Endodermal cell (in vitro differentiated cells): ENCODE measurements at places on chromosomes 1 and 21.

- DNase-seq, result peak; percentile 75
Measured at GRCh38 chr21:31316488-31317169, 27.4 kb downstream of the TIAM1 start.

DNA sequence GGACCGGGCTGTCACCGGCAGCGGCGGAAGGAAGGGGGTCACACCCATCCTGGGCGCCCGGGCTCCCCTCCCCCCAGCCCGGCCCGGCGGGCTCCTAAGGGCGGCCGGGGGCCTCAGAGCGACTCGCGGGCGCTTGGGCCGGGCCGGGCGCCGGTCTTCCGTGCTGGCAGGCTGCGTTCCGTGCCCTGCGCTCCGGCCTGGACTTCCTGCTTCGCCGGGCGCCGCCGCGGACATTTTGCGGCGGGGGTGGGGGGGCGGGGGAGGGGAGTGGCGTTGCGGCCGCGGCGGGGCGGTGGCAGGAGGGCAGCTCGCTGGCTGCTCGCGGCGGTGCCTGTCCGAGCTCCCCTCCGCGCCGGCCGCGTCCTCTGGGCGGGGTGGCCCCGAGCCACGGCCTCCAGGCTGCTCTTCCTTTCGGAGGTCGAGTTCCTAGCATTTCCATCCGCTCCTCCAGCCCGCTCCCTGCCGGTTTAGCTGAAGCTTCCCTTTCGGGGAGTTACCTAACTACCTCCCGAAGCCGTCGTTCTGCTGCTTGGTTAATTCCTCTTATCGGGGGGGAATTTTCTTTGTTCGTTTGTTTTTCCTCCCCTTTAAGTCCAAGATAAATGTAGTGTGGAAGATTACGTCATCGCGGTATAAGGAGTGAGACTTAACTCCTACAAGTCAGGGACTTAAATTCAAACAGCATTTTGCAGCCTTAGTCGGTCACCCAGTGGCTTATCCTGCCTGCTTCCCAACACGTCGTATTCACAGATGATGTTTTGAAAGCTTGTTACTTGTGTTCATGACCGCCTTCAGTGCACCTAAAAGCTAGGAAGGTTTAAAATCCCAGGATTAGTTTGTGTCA is 730 bp downstream of the CDC42 start:
- DNase-seq, result peak; percentile 86

GRCh38 chr1:162008799-162009198 is 14.9 kb downstream of the OLFML2B start:
- peak; percentile 58 for DNase-seq

- peak; percentile 92 for DNase-seq
Measured at GRCh38 chr1:201348211-201348566, 29.3 kb downstream of the TNNT2 start.

DNA sequence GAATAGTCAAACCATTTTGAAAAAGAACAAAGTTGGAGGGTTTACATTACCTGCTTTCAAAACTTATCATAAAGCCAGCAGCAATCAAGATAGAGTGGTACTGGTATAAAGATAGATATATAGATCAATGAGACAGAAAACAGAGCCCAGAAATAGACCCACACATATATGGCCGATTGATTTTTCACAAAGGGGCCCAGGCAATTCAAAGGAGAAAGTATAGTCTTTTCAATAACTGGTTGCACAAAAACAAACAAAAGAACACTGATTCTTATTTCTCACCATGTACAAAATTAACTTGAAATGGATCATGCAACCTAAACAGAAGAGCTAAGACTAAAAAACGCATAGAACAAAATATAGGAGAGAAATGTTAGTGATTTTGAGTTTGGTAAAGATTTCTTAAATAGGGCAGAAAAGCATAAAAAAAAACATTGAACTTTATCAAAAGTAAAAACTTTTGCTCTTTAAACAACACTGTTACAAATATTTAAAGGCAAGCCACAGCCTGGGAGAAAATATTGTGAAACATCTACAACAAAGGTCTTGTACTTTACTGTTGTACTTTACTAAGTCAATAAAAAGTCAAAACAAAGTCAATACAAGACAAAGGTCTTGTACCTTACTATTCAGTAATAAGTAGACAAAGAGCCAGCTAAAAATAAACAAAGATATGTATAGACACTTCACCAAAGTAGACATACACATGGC is 50.2 kb downstream of the ST3GAL3 start:
- DNase-seq, result no peak

DNA sequence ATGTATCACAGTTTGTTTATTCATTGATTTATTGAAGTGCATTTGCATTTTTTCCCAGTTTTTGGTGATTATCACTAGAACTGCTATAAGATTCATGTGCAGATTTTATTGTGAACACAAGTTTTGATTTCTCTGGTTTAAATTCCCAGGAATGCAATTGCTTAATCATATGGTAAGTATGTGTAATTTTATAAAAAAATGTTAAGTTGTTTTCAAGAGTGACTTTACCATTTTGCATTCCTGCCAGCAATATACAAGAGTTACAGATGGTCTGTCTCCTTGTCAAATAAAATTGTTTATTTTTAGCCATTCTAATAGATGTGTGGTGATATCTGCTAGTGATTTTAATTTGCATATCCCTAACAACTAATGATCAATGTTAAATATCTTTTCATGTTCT is 127.3 kb upstream of the APP start:
- DNase-seq, result no peak

GRCh38 chr1:36304521-36304920 is 1.6 kb upstream of the SH3D21 start:
- no peak for DNase-seq

DNA sequence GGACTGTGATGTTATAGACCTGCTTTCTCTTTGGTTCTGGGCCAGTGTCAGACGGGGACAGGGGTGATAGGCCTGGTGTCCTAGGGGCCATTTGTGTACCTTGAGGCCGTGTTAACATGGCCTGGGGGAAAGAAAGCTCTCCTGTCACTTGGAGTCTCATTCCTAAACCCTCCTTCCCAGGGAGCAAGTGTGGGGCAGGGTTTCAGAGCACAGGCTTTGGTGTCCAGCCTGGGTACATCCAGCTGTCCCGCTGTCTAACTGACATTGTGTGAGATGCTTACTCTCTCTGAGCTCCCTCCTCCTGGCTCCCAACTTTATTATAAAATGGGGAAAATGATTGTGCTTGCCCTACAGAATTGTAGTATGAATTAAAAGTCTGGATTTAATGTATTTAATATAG is 32.6 kb upstream of the EPHA8 start:
- no peak for DNase-seq

GRCh38 chr1:186078245-186078644 is 296.8 kb downstream of the TPR start:
- no peak for DNase-seq

GRCh38 chr1:6923955-6924881 is 139.0 kb downstream of the CAMTA1 start:
- DNase-seq, result no peak

DNA sequence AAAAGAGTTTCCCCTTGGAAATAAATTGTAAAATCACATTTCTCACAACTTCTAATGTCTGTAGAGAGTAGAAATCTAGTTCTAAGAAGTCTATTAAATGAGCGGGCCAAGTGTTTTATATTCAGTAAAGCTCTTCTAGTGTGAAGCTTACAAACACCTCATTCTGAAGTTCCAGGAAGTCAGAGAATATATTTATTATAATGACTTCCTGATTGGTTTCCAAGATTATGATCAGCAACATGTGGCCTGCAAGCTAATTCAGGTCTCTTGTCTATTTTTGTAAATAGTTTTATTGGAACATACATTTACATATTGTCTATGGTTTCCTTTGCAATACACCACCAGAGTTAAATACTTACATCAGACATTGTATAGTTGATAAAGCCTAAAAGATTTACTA is 603.9 kb downstream of the AMY1C start:
- DNase-seq, result no peak

GRCh38 chr1:162251102-162251501 is 125.6 kb downstream of the SPATA46 start:
- no peak for DNase-seq

DNA sequence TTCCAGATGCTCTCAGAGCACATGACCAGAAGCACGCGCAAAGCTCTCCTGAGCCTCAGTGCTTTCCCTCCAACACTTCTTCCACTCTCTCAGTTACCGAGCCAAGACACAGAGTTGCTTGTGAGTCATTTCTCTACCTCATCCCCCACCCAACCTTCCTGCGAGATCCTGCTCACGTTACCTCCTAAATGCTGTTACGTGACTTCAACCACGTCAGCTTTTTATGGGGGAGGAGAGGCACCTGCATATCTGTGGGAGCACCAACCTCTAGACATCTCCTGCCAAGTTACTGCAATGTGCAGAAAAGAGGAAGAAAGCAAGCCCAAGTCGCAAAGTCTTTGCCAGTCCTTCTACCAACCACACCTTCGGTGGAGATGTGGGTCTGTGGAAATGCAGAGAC is 27.2 kb upstream of the ERG start:
- DNase-seq, result no peak

DNA sequence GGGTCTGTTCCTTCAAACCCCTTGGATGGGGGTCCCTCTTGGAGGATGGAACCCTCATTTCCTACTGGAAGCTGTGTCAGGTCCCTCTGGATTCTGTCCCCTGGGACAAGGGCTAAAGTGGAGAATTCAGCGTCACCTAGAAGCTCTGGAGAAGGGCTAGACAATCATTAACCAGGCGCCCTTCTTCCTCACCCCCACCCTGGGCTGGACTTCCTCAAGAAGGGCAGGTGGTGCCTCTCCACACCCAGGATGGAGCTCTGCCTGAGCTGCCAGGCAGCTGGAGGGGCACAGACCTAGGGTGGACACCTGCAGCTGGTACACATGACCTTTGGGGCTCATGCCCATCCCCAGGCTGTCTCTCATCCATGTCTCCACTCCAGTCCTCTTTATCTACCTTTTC is 3.6 kb downstream of the CELF3 start:
- no peak for DNase-seq

DNA sequence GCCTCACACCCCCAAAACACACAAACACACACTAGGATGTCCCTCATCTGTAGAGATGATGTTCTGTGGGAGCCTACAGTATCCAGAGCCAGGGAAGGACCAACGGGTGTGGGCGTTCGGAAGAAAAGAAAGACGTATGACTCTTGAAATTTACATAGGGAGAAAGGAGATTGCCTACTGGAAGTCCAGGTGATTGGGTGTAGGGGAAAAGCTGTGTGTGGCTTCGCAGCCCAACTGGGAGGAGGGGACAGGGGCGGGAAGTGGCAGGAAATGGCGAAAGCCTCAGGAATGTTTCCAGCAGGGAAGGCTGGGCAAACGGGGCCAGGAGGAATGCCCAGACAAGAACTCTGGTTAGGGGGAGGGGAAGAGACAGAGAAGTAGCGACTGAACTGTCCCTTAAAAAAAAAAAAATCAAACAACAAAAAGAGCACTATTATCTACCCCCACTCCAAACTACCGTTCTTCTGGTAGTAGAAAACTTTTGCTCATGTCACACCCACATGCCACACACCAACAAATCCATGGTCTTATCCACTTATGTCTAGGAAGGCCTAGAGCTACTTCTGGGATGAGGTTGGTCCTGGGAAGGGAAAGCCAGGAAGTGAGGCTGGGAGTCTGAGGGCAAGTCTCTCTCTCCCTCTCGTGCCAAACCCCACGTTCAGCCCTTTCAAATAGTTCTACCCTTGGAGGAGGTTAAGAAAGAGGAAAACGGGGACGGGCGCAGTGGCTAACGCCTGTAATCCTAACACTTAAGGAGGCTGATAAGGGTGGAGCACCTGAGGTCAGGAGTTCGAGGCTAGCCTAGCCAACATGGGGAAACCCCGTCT is 1.8 kb upstream of the CKS1B start:
- peak; percentile 98 for DNase-seq

DNA sequence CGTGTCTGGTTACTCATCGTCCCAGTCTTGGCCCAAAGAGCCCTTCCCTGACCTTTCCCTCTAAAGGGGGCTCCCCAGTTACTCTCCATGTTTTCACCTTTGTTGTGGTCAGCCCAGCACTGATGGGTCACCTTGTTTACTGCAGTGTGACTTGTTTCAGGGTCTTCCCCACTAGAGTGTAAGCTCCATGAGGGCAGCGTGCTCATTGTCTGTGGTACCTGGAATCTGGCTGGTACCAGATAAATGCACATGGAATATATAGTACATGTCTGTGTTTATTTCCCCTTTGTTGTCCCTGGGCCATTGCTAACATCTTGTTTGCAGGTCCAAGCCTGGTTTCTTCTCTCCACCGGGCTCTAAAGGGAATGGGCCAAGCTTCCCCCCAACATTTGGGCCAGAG is 22.7 kb upstream of the TENT5B start:
- no peak for DNase-seq

- no peak for DNase-seq
Measured at GRCh38 chr1:7929637-7930036, 11.0 kb downstream of the TNFRSF9 start.

GRCh38 chr1:41902664-41903063 is 16.1 kb downstream of the HIVEP3 start:
- no peak for DNase-seq

DNA sequence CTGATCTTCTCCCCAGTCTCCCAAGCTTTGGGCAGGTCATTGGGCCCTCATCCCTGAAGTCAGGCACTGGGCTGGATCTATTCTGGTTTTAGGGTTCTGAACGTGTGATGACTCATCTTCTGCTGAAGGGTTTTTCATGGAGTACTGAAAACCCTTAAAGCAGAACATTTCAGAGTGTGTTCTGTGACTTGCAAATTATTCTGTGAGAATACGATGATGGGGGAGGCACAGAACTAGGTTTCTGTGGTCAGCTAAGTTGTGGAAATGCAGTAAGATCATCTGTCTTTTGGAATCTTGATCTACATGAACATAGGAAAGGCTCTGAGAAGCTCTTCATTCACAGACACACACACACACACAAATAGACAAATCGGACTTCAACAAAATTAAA is 46.2 kb downstream of the NAV1 start:
- DNase-seq, result no peak

DNA sequence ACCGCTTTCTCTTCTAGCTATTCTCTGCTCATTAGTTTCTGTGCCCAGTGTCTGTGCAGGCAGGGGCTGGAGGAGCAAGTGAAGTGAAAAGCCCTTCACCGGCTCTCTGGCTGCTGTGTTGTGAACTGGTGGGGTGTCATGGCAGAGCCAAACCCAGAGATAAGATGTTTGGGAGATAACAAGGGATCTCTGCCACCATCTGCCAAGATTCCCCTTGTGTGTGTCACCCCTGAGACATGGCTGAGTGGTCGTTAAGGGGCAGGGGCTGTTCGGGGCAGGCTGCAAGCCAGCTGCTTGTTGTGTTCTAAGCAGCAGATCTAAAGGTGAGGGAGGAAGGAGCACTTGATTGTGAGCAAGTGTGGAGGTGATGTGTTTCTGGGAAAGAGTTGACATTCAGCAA is 24.5 kb downstream of the CNIH3 start:
- no peak for DNase-seq

DNA sequence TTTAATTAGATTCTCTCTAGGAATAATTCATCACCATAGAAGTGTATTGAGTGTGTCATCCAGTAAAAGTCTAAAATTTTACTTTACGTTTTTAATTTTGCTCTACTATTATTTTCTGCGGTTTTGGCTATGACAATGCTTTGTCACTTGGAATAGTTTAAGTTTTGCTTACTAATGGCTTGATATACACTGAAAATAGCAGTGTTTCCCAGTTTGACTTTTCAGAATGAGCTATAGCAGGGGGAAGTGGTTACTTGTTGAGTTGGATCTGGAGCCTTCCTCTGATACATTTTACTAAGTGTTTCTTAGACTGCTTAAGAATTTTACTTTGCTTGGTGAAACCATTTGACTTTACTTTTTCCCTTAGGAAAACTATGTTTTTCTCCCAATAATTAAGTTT is 5.0 kb downstream of the DNAJC16 start:
- DNase-seq, result no peak
